Smooth muscle cell of bladder (primary cell): ENCODE measurements at places on chromosomes 1 and 21. TPM values are rescaled to one million over a fixed set of nuclear protein-coding genes. Genes with fewer than 3 reads are reported as not detected.

The TEX38 gene
- not detected in 2 replicates for total RNA-seq

The CCDC17 gene
- 0.57 and 0.74 TPM in 2 replicates for total RNA-seq

The CFAP57 gene
- total RNA-seq: 0.28 TPM in 2 replicates

The GPR25 gene
- total RNA-seq: not detected in 2 replicates

The LRRC39 gene
- total RNA-seq: 0.28 and 0.46 TPM in 2 replicates

The PTPRC gene
- total RNA-seq: under 0.01 TPM in 1 of 2 replicates, not detected in the other

The LRRC8C gene
- total RNA-seq: 2.6 and 4.4 TPM in 2 replicates

The TMEM240 gene
- total RNA-seq: 2.1 and 3.3 TPM in 2 replicates
